ENCODE measurements at places on chromosomes 1 and 21. TPM values are rescaled to one million over a fixed set of nuclear protein-coding genes. Genes with fewer than 3 reads are reported as not detected.

The C1orf116 gene
- not detected for total RNA-seq

GRCh38 chr1:58006421-58007046 lies 540.0 kb downstream of the OMA1 start:
- no peak for DNase-seq

DNA sequence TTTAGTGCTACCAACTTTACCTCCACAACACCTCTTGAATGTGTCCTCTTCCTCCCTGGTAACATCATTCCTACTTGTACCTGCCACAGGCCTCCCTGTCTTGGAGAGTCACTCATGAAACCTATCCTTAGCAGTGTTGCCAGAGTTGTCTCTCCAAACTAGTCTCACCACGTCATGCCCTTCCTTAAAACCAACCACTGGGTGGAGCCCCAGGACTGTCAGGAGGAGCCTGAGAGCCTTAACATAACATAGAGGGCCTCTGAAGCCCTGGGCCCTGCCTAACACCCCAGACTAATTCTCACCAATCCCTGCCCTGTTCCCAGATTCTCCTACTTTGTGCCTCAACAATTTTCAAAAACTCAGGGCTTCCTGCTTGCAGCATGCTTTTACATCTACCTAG lies 65.3 kb downstream of the ZNF697 start:
- DNase-seq = peak; percentile 25

DNA sequence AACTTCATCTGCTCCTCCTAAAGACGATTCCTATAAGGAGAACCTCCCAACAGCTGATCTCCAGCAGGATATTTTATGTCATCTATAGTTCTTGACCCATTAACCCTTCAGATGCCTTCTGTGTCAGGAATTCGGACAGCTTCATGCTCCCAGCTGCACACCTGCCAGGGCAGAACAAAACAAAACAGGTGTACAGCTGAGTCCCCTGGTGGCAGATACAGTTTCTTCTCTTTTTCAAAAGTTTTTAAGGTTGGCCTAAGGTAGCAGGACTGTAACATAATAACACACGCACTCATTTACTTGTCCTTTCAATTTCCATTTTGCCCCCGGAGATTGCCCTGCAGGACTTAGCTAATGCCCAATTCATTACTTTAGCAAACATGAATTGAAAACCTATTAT lies 218.3 kb downstream of the S1PR1 start:
- DNase-seq = no peak

- DNase-seq = no peak
Observed at GRCh38 chr1:224378855-224379631, 22.4 kb downstream of the CNIH4 start.

The NR0B2 gene
- not detected for total RNA-seq

The CD1D gene
- total RNA-seq = not detected

Measured in activated naive CD4-positive, alpha-beta T cell treated with anti-CD3 and anti-CD28 coated beads, Interleukin-2, amount 50 U/mL, for 72 hours (primary cell).